ENCODE measurements at places on chromosomes 6 and 20.

- no peak for DNase-seq
Measured at GRCh38 chr20:63248835-63249591, 5.2 kb downstream of the NKAIN4 start.

- no peak for DNase-seq
Measured at GRCh38 chr6:170298688-170299087, 7.8 kb upstream of the DLL1 start.

DNA sequence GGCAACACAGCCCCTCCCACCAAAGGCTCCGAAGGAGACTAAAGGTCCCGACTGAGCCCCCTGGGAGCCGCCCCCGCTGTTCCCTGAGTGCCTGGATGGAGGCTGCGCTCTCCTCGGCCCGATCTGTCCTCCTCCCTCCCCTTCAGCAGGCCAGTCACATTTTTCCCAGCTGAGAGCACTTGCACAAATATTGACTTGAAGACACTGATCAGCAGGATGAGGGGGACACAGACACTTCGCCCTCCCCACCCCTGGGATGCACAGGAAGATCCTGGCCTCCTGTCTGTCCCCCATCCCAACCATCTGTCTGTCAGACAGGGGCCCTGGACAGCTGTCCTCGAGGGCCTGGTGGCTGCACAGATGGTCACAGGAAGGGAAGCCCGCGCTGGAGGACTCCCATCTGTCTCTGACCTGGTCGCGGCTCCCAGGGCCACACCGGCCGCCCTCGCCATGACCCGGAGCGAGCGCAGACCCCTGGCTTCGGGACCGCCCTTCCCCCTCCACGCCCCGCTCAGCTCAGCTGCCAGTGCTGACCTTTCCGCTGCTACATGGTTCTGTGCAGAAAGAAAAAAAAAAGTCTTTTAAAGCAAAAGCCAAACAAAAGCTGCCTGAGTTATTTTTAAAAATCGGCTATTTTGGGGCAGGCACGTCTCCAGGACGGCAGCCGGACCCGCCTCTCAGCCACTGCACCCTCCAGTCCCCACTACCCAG is 11.1 kb downstream of the LAMA5 start:
- DNase-seq: no peak

DNA sequence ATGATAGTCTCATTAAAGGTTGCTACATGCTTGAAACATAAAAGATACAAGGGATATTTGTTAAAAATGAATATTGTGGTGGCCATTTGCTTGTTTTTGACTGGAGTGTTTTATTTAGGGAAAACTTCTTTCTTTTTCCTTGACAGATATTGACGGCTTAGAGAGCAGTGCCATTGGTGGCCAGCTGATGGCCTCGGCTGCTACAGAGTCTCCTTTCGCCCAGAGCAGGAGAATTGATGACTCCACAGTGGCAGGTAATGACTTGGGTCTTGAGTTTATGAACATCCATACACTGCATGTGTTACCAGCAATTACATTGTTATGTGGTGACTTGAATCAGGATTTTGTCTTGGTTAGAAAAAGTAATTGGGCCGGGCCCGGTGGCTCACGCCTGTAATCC is 67.5 kb upstream of the PBOV1 start:
- DNase-seq: no peak

DNA sequence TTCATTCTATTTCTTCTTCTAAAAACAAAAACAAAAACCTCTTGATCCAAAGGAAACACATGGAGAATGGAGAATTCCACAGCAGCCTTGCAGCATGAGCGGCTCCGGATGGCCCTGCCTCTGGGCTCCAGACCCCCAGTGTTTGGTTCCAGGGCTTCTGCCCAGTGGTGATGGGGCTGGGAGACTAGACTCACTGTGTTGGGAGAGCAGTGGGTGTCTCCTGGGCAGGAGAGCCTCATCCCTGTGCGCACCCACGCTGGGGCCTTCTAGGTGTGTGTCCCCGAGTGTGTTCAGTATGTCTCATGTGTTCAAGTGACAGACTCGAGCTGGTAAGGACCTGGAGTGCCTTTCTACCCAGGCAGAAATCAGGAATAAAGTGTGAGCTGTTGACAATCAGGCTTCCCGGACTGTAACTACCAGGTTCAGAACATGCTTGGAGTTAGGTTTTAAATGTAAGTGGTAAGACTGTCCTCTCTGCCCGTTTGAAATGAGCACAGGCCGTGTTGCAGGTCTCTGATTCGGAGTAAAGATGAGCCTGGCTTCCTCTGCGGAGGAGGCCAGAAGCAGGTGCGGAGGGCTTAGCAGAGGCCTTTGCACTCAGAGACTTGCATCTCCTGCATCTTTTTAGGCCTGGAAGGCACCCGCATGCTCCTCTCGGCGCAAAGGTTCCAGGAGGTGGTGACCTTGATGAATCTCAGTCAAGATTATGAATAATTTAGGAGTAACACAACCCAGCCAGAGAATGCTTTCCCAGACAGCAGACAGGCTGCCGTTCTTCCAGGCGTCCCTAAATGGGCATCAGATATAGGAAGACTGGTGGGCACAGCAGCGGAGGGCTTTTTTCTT is 253.6 kb downstream of the CDH26 start:
- DNase-seq: no peak

GRCh38 chr6:143223895-143224294 is 163.2 kb downstream of the AIG1 start:
- DNase-seq: no peak

GRCh38 chr6:118565311-118565960 is 17.3 kb downstream of the PLN start:
- DNase-seq: no peak

GRCh38 chr6:169905041-169905807 is 153.8 kb downstream of the ERMARD start:
- no peak for DNase-seq

DNA sequence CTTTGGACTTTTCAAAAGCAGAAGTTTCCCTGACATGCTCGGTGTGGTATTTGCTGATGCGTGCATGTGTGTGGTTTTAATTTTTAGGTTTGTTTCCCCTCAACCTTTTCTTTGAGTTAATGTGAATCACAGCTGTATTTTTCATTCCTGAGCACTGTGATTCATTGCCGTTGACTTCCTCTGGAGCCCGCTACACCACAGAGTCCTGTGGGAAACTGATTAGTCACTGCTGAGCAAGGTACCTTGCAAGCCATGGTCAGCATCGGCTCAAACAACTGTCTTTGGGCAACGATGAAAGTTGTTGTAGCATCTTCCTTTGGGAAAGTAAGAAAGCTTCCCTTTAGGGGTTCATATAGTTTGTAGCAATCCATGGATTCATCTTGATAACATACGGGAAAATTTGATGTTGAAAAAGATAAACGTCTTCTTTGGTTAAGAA is 57.5 kb downstream of the RIN2 start:
- no peak for DNase-seq

GRCh38 chr6:42093582-42094329 is 43.4 kb downstream of the TAF8 start:
- DNase-seq: no peak

All from ecto neural progenitor cell (in vitro differentiated cells).